ENCODE measurements at places on chromosomes 1 and 21.

GRCh38 chr1:166164995-166165660, 1.7 kb downstream of the FAM78B start:
- DNase-seq: no peak

GRCh38 chr1:246147524-246148461, 359.3 kb downstream of the SMYD3 start:
- DNase-seq: no peak

- no peak for DNase-seq
These were observed 85.2 kb upstream of the ABCD3 start for GRCh38 chr1:94332952-94333351.

GRCh38 chr1:12435639-12436344, 182.2 kb downstream of the DHRS3 start:
- no peak for DNase-seq

GRCh38 chr1:164767752-164768402, 208.9 kb downstream of the PBX1 start:
- no peak for DNase-seq

DNA sequence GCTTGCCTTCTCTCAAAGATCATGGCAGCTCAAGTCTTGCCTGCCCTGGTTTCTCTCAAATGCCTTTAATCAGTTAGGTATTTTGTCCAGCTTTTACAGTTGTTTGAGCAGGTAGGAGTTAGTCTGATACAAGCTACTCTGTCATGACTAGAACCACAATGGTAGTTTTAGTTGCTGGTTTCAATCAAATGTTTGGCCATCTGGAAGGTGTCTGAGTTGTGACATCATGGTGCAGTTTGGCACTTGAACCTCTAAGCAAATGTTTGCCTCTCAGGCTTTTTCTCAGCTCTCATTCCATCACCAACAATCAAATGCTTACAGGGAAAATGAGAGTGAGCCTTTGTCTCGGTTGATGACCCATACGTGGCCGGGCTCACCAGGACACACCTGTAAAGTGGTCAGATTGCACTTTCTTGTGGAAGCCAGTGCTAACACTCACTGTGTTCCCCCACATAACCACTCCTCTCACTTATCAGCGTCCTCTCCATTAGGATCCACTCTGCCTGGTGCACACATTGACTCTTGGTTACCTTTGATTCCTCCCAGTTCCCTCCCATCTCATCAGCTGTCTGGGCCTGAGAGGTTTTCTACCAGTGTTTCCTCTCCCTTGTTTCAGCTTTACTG, 67.5 kb downstream of the CCDC185 start:
- no peak for DNase-seq

DNA sequence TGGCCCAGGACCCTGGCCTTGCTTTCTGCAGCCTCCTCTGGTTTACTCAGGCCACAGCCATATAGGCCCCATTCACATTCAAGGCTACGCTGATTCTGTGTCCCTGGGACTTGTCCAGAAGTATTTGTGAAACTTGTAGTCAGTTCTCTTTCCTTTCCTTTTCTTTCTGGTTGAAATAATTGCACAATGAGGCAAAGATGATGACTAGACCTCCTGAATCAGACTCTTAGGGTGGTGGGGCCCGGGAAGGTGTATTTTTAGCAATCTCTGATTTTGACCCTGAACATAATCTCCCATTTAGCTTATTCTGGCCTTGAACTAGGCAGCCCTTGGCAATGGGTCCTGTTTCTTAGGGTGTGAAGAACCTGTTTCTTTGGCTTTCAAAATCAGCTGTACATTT, 39.9 kb downstream of the STUM start:
- DNase-seq: no peak

GRCh38 chr1:19067182-19067911, 110.9 kb upstream of the IFFO2 start:
- DNase-seq: no peak

- DNase-seq: no peak
These were observed 2.9 kb upstream of the EFNA1 start for GRCh38 chr1:155124503-155125463.

DNA sequence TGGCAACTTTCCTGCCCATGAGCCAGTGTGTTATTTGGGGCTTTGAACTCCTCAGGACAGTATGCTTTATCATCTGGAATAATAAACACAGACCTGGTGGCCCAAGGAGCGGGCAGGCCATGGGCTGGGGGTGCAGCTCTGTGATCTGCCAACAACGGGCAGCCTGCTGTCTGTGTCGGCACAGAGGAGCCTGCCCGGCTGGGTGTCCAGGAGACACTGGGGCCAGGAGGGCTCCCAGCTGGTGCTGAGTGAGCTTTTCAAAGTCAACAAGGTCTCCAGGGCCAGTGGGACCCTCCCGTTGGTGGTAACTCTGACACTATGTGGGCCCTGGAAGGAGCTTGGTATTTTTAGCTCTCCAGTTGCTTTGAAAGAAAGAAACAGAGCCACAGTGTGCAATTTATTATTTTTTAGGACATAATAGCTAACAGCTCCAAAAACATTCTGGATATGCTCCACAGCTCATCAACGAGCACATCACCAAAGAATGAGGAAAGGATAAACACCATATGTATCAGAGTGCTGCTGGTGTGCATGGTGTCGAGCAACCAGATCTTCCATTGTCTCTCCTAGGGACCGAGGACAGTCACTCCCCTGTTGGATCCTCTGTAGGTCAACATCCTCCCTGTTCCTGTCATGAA, 488.7 kb upstream of the USP24 start:
- DNase-seq: no peak

GRCh38 chr1:44354268-44354839, 703 bp downstream of the ERI3 start:
- no peak for DNase-seq

DNA sequence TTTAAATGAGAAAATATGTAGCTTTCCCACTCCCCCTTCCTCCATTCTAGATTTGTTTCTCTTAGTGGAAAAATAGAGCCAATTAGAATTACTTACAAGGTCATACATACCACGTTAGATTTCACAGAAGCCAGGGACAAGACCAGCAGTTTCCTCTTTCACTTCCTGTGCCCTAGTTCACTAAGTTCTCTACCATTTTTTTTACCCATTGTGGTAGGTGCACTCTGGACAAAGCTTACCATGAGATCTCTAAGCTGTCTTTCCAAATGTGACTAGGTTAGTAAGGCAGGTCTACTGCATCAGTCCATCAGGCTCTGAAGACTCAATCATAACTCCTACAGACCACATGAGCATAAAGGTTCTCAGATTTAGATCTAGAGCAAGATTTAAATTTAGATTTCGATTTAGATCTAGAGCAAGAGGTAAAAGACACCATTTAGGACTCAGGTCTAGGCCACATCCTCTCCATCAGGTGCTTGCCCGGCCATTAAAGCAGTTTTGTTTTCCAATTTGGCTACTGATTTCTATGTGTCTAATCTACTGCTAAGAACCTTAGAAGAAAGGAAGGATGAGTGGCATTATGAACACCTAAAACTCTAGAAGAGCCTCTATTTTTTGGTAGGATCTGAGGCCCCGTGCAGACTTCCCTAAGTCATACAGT, 235.3 kb downstream of the FAF1 start:
- no peak for DNase-seq

- no peak for DNase-seq
These were observed 3.9 kb upstream of the P3R3URF start for GRCh38 chr1:46180082-46180616.

DNA sequence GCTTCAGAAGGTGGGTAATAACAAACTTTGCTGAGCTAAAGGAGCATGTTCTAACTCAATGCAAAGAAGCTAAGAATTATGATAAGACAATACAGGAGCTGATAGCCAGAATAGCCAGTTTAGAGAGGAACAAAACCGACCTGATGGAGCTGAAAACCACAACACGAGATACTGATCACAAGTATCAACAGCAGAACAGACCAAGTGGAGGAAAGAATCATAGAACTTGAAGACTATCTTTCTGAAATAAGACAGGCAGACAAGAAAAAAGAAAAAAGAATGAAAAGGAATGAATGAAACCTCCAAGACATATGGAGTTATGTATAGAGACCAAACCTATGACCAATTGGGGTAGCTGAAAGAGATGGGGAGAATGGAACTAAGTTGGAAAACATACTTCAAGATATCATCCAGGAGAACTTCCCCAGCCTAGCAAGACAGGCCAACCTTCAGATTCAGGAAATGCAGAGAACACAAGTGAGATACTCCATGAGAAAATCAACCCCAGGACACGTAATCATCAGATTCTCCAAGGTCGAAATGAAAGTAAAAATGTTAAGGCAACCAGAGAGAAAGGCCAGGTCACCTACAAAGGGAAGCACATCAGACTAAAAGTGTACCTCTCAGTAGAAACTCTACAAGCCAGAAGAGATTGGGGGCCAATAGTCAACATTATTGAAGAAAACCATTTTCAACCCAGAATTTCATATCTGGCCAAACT, 20.5 kb downstream of the CD84 start:
- DNase-seq: no peak

- no peak for DNase-seq
These were observed 6.2 kb upstream of the MAPKAPK2 start for GRCh38 chr1:206678490-206678889.

DNA sequence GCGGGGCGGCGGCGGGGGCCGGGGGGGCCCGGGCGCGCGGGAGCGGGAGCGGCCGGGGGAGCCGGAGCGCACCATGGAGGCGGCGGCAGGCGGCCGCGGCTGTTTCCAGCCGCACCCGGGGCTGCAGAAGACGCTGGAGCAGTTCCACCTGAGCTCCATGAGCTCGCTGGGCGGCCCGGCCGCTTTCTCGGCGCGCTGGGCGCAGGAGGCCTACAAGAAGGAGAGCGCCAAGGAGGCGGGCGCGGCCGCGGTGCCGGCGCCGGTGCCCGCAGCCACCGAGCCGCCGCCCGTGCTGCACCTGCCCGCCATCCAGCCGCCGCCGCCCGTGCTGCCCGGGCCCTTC, 546 bp downstream of the SKI start:
- no peak for DNase-seq

DNA sequence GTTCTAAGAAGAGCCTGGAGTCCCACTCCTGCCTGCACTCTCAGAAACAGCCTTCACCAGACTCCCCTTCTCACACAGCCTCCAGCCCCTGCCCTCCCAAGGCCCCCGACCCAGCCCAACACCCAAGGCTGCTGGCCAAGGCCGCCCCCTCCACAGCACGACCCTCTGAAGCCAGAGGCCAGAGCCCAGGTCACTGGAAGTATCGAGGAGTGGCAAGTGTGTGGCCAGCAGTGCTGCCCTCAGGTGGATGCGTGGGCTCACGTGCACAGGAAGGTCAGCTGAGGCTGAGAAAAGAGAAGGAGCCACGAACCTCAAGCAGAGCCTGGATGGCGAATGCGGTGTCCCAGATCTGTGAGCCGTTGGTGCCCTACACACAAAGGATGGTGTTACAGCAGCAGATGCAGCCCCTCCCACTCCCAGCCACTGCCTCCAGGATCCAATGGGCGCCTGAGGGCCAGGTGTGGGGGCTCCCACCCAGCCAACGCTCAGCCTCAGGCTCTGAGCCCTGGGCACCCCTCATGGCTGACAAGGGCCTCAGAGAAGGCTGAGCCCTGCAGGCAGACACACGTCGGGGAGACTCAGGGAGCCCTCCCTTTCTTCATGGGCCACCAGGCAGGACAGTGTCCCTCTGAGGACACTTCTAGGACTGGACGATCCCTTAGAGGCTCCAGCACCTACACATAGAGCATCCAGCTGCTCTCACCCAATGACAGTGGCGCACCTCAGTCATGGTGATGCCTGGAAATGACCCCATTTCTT, 18.0 kb downstream of the LSS start:
- no peak for DNase-seq
